ENCODE measurements at places on chromosomes 6 and 20.

DNA sequence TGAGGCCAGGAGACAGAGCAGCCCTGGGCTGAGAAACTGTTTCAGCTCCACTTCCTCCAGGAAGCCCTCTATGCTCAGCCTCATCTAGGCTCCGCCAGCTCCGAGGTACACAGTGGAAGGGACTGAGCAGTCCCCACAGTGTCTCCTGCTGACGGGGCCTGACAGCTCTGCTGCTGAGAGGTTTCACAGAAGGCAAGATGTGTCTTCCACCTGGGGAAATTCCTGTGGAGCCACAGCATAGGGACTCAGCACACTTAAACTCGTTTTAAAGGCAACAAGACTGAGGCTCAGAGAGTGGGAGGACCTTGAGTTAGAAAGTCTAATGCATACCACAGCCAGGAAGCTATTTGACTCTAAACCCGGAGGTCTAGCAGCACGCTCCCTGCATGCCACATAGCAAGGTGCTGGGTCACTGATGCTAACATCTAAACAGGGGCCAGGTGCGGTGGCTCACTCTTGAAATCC is 6.8 kb downstream of the ADA start:
- DNase-seq, result no peak

DNA sequence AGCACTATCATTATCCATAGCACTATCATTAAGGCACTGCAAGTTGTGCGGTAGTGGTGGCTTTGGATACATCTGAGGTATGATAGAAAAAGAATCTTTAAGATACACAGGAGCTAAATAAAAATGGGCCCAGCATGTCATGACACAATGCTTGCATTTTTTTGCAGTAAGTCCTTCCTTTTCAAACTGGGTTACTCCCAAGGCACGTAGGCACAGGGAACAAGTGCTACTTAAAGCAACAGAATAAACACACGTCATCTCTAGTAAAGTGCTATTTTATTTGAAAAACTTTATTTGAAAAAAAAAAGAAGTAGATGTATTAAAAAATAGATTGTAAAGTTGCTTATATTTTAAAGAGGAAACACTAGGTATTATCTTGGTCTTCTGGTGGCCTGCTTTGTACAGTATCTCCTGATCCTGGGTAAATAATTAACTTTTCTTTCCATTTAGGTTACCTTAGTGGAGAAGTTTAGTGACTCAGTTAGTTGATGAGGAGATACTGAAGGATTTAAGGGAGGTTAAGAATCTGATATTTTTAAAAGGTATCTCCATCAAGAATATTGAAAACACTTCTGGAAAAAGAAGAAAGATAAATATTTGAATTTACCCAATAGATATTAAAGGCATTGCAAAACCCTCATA is 129.6 kb downstream of the EDN1 start:
- no peak for DNase-seq

GRCh38 chr6:144064402-144065212 is 30.8 kb downstream of the SF3B5 start:
- peak; percentile 76 for DNase-seq

DNA sequence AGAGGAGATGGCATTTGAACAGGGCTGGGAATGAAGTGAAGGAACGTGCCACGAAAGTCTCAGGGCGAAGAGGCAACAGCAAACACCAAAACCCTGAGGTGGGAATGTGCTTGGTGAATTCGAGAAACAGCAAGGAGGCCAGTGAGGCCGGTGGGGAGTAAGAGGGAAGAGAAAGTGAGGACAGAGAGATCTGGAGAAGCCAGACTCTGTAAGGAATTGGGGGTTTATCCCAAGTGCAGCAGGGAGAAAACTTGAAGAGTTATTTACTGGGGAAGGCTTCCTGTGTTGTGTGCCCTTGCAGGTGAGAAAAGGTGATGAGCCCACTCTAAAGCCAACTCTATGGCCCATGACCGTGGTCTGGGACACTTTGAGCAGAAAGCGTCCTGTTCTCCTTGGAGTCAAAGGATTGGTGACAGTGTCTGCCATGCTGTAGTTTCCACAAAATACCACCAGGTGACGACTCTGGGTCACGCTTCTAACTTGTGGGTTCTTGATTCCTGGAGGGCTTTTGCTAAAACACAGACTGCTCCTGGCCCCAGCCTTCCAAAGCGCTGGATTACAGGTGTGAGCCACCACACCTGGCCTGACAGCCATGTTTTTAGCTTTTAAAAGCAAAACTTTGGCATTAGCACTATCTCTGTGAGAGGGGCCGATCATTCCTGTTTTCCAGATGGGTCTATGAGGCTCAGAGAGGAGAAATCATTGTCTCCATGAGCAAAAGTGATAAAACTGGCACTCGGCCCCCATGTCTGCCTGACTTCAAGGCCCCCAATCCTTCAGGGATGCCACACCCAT is 18.0 kb upstream of the CSNK2A1 start:
- DNase-seq, result no peak

GRCh38 chr6:21386744-21387143 is 206.8 kb upstream of the SOX4 start:
- no peak for DNase-seq

GRCh38 chr6:165922309-165922794 is 245.3 kb downstream of the TBXT start:
- no peak for DNase-seq

DNA sequence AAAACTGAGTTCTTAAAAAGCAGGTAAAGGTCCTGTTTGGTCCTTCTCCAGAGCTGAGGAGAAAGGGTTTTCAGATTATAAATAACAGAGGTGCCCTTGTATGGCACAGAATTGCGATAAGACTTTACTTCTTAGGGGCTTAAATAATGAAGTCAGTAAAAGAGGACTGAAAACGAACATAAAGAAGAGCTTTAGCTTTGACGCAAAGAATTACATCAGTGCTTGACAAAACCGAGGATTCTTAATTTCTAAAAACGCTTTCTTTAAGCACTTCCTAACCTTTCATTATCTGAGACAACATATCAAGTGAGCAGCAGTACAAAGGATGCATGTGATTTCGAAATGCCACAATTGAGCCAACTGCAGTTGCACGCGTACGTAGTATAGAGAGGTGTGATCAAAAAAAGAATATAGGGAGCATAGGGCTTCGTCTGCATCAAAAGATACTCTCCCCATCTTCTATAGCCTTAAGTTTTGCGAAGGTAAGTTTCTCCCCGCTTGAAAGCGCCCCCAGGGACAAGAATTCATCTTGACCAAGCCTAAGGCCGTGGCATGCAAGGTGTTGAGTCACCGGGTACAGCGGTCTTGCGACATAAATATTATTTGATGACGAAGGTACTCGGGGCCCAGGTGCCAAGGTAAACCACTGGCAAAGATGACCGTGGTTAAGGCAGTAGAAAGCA is 778 bp upstream of the LOC128125822 start:
- DNase-seq, result peak; percentile 81

- DNase-seq, result no peak
Observed at GRCh38 chr20:51368461-51369211, 173.9 kb downstream of the NFATC2 start.

DNA sequence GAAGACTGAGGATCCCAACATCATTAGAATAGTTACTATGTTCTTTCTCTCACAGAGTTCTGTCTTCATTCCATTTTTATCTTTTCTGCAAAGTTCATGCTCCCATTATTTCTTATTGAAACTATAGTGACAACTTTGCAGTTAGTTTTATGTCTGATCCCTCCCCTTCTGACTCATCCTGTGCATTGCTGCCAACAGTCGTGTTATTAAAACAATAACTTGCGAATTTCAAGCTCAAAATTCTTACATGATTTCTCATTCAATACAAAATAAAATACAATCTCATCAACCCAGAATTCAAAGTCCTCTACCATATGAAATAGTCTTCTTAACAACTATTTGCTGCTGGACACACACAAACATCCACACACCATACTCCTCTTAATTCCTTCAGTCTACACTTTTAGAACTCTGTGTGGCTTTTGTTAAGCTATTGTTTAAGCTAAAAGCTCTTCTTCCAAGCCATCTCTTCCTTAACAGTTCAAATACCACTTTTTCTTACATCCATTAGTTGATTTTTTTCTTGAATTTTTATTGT is 261.4 kb upstream of the IRAK1BP1 start:
- no peak for DNase-seq

- no peak for DNase-seq
Observed at GRCh38 chr6:15473741-15474161, 189.1 kb downstream of the DTNBP1 start.

- no peak for DNase-seq
Observed at GRCh38 chr20:45416917-45417316, 976 bp downstream of the PIGT start.

DNA sequence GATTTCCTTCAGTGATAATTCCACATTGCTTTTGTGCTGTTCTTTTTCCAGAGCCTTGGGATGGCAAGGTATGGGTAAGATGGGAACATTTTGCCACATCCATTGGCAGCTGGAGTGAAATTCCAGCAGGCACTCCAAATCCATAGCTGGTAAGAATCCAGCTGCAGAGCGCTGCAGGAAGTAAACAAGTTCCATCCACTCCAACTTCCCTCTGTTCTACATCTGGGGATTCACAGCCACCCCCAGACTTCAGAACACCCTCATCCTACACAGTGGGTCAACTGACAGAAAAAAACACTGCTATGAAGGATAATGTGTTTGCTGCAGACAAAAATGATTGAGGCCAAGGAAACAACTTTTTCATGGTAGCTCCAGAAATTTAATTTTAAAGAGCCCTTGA is 747.8 kb downstream of the MAFB start:
- no peak for DNase-seq

DNA sequence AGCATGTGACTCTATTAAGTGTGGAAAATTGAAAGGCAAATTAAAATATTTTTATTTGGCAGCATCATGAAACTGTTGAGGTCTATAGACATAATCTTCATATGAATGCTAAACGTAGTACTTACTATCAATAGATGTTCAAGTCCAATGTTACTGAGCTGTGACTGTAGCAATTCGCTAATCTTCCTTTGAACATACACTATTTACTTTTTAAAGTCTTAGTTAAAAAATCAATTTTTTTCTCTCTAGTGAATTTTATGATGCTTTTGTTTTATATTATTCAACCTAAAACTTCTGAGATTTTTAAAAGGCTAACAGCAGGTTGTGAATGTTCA is 85.2 kb upstream of the ELOVL5 start:
- DNase-seq, result no peak

DNA sequence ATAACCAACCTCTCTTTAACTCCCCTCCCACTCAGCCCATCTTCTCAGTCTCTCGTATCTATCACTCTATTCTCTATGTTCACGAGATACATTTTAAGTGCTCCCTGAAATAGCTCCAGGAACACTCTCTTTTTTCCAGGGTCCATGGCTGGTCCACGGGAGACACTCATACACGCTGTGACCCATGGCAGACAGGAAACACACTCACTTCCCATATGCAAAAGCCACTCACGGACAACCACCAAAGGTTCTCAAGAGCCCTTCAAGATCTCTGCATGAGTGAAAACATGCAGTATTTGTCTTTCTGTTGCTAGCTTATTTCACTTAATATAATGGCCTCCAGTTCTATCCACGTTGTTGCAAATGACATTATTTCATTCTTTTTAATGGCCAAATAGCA is 71.4 kb upstream of the PCSK2 start:
- no peak for DNase-seq

DNA sequence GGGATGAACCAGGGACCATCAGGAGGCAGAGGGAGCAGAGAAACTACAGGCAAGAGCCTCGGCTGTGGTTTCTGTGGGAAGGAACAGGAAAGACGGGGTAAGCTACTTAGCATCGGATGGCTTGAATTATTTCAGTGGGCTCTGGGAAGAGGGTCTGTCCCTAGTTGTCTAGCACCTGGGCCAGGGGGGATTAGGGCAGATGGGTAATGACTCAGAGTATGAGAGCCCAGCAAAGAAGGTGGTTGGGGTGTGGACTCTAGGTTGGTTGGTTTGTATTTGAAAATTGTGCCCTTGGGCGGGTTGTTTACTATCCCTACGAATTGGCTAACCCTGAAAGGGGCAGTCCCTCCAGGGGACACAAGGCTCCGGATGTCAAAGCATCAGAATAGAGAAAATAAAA is 148.5 kb upstream of the TAB2 start:
- no peak for DNase-seq

DNA sequence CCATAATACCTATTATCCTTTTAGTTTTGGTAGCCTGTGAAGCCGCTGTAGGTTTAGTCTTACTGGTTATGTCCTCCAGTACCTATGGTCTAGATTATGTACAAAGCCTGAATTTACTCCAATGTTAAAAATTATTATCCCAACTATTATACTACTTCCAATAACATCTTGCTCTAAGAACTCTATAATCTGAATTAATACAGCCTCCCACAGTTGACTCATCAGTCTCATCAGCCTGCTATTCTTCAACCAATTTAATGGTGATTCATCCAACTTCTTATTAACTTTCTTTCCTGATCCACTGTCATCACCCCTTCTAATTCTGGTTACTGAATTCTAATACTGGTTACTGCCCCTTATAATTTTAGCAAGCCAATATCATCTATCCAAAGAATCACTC is 370.3 kb upstream of the OPRM1 start:
- DNase-seq, result no peak

GRCh38 chr6:42163981-42164380 is 9.2 kb upstream of the GUCA1A start:
- DNase-seq, result no peak

GRCh38 chr6:125850361-125850760 is 59.6 kb downstream of the NCOA7 start:
- DNase-seq, result no peak

GRCh38 chr20:10454151-10454750 is 19.1 kb downstream of the SLX4IP start:
- no peak for DNase-seq

GRCh38 chr6:114218437-114219340 is 124.1 kb downstream of the HS3ST5 start:
- no peak for DNase-seq

GRCh38 chr6:166954118-166954713 is 2.1 kb downstream of the RNASET2 start:
- no peak for DNase-seq

GRCh38 chr20:3786665-3787323 is at the start of gene CENPB:
Gene CENPB (minus strand): TSS chr20:3786740. CDS start chr20:3786483, 257 bp downstream.
- DNase-seq, result peak; percentile 92

DNA sequence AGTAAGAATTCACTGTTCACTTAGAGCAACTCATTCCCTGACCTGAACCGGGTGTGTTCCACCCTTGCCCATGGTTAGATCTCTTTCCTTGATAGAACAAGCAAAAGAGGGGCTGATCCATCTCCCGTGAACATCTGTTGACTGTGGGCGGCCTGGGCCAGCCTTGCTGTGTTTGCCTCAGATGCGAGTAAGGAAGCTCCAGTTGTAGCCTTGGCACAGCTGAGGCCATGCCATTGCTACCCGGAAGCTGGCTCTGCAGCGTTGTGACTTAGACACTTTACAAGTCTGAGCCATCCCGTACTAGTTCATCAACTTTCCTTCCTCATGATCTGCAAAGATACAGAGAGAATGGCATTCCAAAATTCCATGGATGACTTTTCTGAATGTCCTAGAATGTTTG is 139.0 kb downstream of the MAP3K4 start:
- DNase-seq, result no peak

GRCh38 chr6:44050872-44051505 is 76.3 kb downstream of the MRPL14 start:
- no peak for DNase-seq

DNA sequence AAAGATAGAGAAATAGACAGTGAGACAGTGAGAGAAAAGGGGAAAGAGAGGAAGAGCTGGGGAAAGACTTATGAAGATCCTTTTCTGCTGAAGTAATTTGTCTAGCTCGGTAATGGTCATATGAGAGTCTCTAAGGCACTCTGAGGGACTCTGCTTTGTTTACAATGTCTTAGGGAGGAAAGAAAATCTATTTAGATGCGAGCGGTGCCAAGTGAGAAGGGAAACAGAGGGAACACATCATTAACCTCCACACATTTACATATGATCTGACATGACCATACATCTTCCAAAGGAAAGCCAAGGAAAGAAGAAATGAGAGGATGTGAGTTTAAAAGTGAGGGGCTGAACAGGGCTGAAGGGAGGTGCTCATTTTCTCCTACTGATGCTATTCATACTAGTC is 862.3 kb upstream of the CITED2 start:
- DNase-seq, result no peak

All from pancreas (tissue), 10 donors.